Osteoblast (primary cell): ENCODE measurements at places on chromosomes 7 and 10. TPM values are rescaled to one million over a fixed set of nuclear protein-coding genes. Genes with fewer than 3 reads are reported as not detected.

HKDC1 gene
- total RNA-seq: 0.29 and 2.9 TPM in 2 replicates

IFIT1B gene
- total RNA-seq: not detected in 2 replicates

VGF gene
- total RNA-seq: 0.36 TPM in 1 of 2 replicates, not detected in the other

DHTKD1 gene
- 24.5 and 29.3 TPM in 2 replicates for total RNA-seq

IQUB gene
- total RNA-seq: 0.72 and 0.88 TPM in 2 replicates

NCF1 gene
- total RNA-seq: under 0.01 TPM in 1 of 2 replicates, not detected in the other
